ENCODE measurements at places on chromosomes 11 and 22.

DNA sequence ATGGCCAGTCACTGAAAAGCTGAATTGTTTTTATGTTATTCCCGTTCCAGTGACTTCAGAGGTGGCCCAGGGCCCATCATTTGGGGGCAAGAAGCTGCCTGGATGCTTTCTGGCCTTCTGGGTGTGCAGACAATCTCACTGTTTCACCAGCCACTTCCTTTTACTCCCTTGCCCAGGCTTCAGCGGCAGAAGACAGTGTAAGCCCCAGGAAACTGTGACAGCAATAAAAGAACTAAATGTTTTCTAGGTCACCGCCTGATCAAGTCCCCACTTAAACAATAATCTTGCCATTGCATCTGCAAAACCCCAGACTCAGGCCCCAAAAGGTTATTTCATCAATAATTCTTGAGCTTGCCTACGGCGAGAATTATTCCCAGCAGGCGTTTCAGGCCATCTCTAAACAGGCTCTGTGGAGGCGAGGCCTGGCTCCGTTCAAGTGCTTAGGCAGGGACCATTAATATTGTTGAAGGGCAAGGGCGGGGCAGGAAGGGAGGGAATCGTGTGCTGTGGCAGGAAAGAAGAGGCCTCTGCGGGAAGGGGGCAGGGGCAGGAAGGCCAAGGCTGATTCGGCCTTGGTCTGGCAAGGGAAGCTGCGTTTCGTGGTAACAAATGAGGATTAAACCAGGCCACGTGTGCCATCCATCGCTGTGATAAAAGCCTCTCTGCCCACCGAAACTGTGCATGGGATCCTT lies 252.3 kb downstream of the KIRREL3 start:
- no peak for DNase-seq

- DNase-seq = no peak
Measured at GRCh38 chr11:90192869-90193582, 29.8 kb downstream of the CHORDC1 start.

- no peak for DNase-seq
Measured at GRCh38 chr11:12149672-12150225, 39.4 kb downstream of the MICAL2 start.

DNA sequence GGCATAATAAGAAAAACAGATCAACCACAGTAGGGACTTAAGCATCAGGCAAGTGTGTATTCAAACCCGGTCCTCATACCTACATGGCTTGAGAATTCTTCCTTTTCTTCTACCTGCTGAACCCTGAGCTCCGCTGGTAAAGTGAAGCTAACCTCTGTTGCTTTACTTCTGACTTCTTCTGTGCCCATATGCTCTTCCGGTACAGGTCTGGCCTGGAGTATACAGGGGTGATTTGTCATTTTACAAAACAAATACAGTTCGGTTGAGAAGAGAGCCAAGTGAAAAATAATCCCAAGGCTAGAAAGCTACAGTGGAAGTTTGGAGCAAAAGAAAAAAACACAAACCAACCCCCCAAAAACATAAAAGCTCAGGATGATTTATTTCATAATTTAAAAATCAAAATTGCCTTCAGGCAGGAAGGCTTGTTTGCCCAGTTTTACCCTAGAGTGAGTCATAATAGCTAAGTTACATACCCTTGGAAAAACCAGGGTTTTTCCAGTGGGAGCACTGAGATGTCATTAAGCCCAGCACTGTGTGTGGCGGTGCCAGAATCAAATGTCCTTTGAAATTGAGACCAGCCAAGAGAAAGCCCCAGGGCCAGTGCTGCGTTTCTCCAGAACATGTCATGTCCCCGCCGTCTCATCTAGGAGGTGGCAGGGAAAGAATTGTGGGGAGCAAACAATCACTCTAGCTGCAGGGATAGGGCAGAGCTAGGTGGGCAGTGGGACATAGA lies 305.5 kb upstream of the ISX start:
- peak; percentile 48 for DNase-seq

DNA sequence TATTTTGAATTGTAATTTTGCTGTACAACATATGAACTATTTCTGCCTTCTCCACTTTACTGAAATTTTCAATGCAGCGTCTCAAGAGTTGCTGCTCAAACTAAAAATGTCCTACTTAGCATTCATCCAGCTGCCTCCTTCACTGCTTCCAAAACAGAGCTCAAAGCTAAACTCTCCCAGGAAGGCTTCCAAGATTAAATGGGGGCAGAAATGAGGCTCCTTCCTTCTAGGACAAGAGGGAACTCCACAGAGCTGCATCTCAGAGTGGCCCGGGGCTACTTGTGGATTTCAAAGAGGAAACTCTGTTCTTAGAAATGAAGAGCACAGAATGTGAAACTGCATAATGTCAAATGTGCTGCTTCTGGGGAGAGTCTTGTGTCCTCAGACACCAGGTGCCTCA lies 295.9 kb upstream of the NCAM1 start:
- DNase-seq = no peak

- DNase-seq = peak; percentile 98
Measured at GRCh38 chr22:36331306-36331911, 56.4 kb downstream of the MYH9 start.

GRCh38 chr11:86606836-86607481 lies 65.5 kb downstream of the ME3 start:
- peak; percentile 34 for DNase-seq

GRCh38 chr11:8066911-8067455 lies 14.0 kb upstream of the TUB start:
- DNase-seq = no peak

DNA sequence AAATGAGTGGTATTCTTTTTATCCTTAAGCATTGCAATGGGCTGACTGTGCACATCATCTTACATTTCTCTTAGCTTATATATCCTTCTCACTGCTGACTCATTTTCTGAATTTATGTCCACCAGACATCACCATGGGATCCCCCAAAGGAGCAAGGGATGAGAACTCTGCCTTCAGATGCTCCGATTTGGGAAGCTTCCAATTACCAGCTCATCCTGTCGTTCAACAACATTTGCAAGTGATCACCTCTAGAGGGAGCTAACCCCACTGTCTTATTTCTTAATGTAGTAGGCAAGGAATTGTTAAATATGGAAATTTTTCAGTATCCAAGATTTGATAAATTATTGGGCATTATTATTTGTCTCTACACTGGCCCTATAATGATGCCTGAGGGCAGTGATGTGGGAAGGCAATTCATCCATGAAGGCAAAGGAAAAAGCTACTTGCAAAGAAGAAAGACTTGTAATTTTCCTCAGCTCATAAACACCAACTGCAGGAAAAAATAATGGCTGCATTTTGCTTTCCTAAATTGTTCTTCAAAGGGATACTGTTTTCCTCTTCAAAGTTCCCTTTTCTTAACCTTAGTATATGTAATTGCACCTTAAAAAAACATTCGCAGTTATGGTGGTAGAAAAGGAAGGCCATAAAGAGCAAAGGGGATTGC lies 102.4 kb upstream of the FSHB start:
- DNase-seq = peak; percentile 36

DNA sequence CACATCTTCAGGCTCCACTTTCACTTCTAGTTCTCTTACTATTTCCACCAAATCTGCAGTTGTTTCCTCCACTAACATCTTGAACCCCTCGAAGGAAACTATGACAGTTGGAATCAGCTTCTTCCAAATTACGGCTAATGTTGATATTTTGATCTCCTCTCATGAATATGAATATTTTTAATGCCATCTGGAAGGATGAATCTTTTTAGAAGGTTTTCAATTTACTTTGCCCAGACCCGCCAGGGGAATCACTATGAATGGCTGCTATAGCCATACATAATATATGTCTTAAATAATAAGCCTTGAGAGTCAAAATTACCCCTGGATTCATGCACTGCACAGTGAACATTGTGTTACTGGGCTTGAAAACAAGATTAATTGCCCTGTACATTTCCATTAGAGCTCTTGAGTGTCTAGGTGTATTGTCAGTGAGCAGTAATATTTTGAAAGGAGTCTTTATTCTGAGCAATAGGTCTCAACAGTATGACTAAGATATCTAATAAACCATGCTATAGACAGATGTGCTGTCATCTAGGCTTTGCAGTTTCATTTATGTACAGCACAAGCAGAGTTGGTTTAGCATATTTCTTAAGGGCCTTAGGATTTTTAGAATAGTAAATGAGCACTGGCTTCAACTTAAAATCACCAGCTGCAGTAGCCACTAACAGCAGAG lies 48.3 kb upstream of the LRRC55 start:
- no peak for DNase-seq

DNA sequence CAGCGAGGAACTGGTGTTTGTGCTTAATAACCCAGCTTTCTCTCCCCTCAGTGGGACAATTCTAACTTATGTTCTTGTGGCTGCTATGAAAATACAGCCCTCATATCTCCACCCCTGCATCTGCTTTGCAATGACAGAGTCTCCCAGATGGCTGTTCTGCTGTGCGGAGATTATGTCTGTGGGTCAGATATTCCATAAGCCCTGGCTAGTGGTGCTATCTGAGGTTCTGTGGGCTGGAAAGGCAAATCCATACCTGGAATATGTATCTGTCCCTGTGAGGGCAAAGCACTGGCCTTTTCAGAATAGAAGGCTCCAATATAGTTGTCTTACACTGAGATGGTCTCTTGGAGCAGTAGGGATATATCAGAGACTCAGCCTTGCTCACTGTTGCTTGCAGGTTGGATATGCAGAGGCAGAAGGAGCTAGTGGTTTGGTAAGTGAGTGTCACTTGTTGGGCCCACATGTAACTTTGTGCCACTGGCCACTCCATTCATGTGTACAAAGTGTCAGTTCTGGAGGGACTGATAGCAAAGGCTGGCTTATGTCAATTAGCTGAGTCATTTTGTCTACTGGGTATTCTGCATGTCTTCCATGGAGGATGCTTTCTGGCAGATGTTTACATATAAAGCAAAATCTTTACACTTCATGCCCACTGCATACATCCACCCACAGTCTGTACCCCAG lies 246.6 kb downstream of the FAM76B start:
- no peak for DNase-seq

GRCh38 chr11:78474451-78474850 lies 56.8 kb upstream of the GAB2 start:
- DNase-seq = no peak

- no peak for DNase-seq
Measured at GRCh38 chr22:40553014-40553554, 83.4 kb downstream of the MRTFA start.

DNA sequence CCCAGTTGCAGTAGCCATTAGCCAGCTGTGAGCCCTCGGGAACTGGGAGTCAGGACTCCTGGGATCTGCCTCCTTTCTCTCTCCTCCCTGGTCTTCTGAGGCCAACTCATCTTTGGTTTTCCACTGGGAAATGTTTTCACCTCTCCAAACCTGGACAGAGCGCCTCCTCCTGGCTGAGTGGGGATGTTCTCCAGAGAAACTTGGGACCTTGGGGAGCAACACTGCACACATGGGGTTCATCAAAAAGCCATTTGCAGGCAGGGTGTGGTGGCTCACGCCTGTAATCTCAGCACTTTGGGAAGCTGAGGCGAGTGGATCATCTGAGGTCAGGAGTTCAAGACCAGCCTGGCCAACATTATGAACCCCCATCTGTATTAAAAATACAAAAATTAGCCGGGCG lies 145.4 kb downstream of the NECTIN1 start:
- DNase-seq = no peak

- no peak for DNase-seq
Measured at GRCh38 chr11:127247261-127247851, 246.8 kb upstream of the KIRREL3 start.

- DNase-seq = no peak
Measured at GRCh38 chr11:71263386-71263785, 11.0 kb upstream of the SHANK2 start.

- DNase-seq = no peak
Measured at GRCh38 chr11:2507945-2508749, 63.3 kb downstream of the KCNQ1 start.

DNA sequence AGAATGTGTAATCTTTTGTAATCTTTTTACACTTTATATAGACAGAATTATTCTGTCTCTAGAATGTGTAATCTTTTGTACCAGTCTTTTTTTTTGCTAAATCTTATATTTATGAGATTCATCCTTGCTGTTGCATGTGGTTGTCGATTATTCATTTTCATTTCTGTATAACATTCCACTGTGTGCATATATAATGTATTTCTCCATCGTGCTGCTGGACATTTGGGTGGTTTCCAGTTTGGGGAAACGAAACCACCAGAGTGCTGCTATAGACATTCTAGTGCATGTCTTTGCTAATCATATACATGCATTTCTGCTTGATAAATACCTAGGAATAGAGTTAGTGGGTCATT lies 146.5 kb downstream of the GRIK4 start:
- no peak for DNase-seq

All from foreskin keratinocyte (primary cell).